ENCODE measurements at places on chromosomes 3 and 15. TPM values are rescaled to one million over a fixed set of nuclear protein-coding genes. Genes with fewer than 3 reads are reported as not detected.

DNA sequence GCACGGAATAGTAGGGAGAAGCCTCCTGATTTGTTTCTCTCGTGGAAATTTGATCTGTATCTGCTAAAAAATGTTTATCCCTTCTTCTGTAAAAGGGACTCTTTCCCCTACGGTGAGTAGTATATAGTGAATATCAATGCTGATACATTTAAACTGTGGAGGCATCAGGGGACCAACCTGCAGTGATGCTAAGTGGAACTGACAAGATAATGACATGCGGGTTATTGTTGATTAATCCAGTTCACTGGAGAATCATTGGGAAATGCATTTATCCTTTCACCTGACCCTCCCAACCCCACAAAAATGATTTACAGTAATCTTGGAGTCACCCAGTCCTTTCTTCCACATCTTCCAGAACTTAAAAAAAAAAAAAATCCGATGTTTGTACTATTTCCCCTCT lies 264.8 kb downstream of the PTPRG start:
- DNase-seq, result no peak

DNA sequence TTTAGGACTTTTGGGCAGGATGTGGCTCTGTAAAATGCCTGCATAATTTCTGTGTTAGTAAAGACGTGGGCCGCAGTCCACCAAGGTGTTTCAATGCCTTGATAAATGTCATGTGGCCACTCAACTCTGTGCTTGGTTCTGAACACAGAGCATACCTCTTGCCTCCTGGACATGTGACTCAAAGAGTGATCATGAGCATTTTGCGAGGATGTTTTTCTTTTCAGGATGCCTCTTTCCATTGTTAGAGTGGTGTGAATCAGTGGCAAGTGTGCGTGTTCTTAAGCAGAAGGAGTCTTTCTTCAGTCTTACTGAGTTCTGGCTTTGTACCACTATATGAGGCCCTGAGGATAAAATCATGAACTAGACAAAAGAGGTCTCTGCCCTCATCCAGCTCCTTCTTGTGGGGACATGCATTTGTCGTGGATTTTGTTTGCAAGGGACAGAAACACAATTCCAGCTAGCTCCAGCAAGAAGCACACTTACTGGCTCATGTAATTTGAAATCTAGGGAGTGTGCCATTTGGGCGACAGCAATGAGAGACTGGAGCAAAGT lies 363.4 kb downstream of the LRTM1 start:
- no peak for DNase-seq

DNA sequence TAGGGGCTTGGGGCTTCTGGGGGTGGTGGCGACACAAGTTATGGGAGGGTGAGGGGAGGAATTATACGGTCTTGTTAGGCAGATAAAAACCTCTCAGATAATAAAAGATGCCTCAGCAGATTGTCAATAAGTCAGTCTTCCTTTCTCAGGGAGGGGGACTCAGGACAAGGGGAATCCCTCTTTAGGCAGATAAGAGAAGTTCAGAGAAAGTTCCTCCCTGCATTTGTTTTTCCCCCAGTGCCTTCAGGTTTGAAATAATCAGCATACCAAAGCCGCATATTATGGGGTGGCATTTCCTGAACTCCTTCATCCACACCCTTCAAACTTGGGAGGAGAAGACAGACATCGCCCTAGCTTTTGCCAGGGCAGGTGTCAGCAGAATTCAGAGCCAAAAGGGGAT lies 8.5 kb downstream of the PPCDC start:
- DNase-seq, result no peak

DNA sequence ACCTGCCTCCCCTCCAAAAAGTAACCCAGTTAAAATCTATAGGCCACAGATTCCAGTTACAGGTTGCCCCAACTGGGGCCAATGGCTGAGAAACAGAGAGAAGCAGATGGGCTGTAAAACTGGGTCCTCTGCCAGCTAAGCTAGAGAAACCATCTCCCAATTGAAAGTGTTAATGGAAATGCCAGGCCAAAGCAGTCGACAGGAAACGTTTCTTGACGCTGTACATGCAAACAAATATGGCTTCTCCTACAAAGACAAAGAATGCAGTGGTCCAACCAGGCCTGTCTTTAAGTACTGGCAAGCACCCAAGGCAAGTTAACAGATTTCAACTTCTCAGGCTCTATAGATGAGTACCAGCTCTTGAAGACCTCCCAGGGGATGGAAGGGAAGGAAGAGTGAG lies 71.3 kb downstream of the MAGI1 start:
- DNase-seq, result no peak

DNA sequence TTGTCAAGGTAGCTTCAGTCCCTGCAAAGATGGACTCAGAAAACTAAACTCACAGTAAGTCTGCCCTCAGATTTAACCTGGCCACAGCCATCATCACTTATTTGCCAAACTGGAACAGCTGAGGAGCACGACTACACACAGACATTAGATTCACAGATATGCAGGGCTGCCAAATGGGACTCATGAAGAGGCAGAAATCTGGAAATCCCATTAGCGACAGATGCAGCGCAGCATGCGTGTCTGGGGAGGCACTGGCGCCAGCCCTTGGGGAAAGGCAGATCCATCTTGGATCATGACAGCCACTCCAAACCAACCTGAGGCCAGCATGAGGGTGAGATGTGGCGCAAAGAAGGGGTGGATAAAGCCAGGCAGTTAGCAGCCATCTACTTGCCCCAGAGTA lies 160.7 kb upstream of the TSC22D2 start:
- DNase-seq, result no peak

GRCh38 chr3:133393691-133394474 lies 6.0 kb upstream of the BFSP2 start:
- no peak for DNase-seq

DNA sequence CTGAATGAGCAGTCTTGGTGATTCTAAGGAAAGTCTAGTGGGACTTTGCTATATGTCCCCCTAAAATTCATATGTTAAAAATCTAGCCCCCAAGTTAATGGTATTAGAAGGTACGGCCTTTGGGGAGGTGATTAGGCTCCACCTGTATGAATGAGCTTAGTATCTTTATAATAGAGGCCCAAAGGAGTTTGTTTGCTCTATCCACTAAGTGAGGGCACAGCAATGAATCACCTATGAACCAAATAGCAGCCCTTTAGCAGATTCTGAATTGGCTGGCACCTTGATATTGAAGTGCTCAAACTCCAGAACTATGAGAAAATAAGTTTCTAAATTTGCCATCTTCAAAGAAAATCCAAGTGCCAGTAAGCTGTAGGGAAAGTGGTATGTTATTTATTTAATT lies 187.9 kb downstream of the SUCNR1 start:
- DNase-seq, result no peak

DNA sequence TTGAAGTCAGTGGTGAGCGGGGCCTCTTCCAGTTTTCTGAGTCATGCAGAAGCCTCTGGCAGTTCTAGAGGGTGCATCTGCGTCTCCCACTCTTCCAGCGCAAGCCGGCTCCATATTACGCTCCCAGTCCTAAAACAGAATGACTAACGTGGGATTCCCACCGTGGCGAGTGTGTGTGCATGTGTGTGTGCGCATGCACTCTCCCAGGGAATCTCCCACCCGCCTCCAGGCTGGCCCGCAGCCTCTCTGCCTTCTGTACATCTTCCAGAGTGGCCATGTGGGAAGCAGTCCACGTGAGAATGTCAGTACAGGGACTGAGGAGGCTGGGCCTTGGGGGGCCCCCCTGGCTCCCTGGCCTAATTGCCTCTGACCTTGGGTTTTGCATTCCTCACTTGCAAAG lies 87.7 kb downstream of the LSM3 start:
- DNase-seq, result no peak

DNA sequence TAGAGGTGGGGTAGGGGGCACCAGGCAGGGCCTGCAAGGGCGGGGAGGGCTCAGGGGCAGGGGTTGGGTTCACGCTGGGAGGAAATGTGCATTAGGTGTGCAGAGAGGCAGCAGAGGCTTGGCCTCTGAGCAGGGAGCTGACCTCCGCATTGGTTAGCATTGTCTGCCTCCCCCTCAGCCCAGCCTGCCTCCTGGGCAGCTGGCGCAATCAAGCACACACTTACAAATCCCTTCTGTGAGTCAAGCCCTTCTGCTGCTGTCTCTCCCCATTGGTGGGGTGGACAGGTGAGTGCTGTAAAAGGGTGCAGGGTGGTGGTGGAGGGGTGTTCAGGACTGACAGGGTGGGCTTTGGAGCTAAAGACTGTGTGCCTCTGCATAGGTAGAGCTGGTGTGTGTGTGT lies 9.3 kb downstream of the LOXL1 start:
- DNase-seq, result no peak

DNA sequence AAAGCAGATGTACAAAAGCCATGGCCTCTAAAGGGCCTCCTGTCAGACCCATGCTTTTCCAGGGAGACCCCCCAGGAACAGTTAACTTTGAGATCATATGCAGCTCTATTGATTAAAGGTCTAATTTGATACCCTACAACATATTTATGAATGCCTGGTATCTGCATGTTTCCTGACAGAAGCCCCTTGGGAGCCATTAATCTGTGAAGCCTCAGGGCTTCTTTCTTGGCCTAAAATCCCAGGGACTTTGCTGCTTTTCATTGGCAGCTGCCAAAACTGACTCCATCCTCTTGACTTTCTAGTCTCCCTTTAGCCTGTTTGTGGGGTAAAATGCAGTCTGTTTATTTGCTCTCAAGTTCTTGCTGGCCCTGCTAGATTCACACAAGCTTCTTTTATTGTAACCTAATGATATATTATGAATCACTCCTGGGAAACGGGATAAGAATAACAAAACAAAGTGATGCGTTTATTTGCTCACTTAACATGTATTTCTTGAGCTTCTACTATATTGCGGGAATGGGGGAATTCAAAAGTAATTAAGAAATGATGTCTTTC lies 257.0 kb downstream of the LSAMP start:
- DNase-seq, result no peak

DNA sequence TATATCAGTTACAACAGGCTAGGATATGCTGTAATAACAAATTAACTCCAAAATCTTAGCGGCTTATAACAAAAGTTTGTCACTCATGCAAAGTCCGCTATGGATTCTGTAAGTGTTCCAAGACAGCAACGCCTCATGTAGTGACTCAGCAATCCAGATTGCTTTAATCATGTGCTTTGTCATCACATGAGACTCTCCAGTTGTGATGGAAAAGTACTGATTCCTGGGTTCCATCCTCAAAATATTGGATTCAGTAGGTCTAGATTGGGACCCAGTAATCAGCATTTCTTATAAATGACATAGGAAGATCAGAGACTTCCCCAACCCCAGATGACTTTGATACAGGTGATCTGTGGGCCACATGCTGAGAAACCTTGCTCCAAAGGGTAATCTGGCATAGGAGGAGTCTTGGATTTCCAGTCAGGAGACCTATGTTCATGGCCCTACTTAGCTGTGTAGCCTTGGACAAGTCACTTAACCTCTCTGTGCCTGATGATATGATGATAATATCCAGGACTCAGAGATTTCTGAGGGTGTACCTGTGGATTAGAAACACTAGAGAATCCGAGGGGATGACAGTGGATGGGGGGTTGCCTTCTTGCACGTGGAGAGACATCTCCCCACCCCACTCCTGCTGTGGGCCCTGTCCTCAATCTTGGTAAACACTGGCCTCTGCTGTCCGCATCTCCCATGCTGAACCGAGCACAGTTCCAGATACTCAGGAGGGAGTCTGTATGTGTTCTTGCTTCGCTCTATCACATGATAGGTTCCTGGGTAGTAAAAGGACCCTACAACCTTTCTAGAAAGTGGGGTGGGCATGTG lies 65.5 kb downstream of the CORO2B start:
- DNase-seq, result no peak

CCDC39 gene
- not detected for total RNA-seq

DLL4 gene
- 3.7 TPM for total RNA-seq

MYH15 gene
- 0.03 TPM for total RNA-seq

LOXL1 gene
- 0.75 TPM for total RNA-seq

TLR9 gene
- total RNA-seq, result not detected

TMF1 gene
- total RNA-seq, result 9.2 TPM

All from left lobe of liver (tissue), 2 donors.